Mesenteric fat pad (tissue), 1 donor: ENCODE measurements at places on chromosomes 16 and 17. TPM values are rescaled to one million over a fixed set of nuclear protein-coding genes. Genes with fewer than 3 reads are reported as not detected.

KRT23 gene
- total RNA-seq: 0.80 TPM

MT1G gene
- total RNA-seq: 41.5 TPM

ADGRG1 gene
- 96.3 TPM for total RNA-seq

WNT9B gene
- 0.74 TPM for total RNA-seq

PRR35 gene
- not detected for total RNA-seq

GLP2R gene
- 6.7 TPM for total RNA-seq

C16orf95 gene
- 5.3 TPM for total RNA-seq

CPD gene
- 57.8 TPM for total RNA-seq

CMTM1 gene
- 6.4 TPM for total RNA-seq

SLC2A4 gene
- total RNA-seq: 8.1 TPM

TMEM100 gene
- 36.8 TPM for total RNA-seq

CHMP6 gene
- total RNA-seq: 25.3 TPM

ACSM2B gene
- total RNA-seq: not detected

CA5A gene
- not detected for total RNA-seq

KCTD13 gene
- 15.7 TPM for total RNA-seq

MEFV gene
- total RNA-seq: 6.0 TPM

SMIM36 gene
- not detected for total RNA-seq

- DNase-seq: no peak
Measured at GRCh38 chr17:75720656-75721462, at the start of gene ITGB4. Gene ITGB4 (plus strand): TSS chr17:75721459. CDS start chr17:75724704, 3,245 bp downstream.

- no peak for DNase-seq
Measured at GRCh38 chr17:73749928-73750605, 105.8 kb upstream of the SDK2 start.

GRCh38 chr17:14749269-14749668, 448.4 kb downstream of the HS3ST3B1 start:
- DNase-seq: no peak

DNA sequence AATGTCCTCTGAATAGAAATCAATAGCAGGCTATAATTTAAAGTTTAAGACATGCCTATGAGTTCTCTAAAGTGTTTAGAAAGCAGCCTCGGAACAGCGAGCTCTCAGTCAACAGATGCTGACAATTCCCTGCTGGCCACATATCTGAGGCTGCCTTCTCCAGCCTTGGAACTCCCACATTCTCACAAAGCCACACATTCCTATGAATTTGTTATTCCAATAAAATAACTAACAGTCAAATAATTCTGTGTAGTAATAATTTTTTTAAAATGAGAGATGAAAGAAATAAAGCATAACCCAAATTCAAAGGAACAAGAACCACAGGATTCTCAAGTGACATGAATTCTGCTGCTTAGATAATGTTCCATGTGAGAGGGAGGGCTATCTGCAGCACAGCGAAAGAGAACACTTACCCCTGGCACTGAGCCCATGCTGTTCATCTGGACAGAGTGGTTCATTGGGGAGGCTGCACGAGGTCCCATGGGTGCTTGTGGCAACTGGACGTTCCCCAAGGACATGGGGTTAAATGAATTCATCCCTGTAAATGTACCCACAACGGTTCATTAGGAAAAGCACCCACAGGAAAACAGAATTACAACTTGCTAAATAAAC, 56.9 kb upstream of the TRAP1 start:
- no peak for DNase-seq

- no peak for DNase-seq
Measured at GRCh38 chr17:77483128-77483598, 342.4 kb downstream of the SEC14L1 start.

DNA sequence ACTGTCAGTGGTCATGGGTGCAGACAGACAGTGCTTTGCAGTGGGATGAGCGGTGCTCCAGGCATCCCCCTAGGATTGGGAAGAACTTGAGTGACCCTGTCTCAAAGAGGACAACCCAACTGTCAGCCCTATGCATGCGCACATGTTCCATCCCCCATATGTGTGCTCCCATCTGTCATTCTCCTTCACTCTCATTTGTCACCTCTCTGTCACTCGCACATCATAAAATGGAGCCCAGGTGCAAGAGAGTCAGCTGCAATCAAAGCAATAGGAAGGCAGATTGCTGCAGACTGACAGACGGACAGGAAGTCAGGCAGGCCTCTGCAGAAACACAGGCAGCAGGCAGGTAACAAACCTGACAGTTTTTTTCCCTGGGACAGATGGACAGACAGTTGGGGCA, 101.8 kb upstream of the CCL1 start:
- DNase-seq: no peak

DNA sequence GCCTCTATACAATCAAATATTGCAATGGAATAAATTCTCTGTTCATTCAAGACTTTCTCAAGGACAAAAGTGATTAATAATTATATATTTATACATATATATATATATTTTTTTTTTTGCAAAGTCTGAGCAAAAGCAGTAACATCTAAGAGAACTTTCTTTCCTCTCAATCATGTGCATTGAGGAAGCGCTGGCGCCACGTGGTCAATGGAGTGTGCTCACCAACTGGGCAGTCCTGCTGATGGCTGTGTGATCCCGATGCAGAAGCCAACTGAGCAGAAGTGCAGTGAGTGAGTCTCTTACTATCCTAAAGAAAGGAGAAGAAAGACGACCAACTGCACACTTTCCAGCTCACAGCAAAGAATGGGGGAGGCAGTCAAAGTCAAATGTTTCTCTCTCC, 37.2 kb upstream of the ULK2 start:
- peak; percentile 75 for DNase-seq

DNA sequence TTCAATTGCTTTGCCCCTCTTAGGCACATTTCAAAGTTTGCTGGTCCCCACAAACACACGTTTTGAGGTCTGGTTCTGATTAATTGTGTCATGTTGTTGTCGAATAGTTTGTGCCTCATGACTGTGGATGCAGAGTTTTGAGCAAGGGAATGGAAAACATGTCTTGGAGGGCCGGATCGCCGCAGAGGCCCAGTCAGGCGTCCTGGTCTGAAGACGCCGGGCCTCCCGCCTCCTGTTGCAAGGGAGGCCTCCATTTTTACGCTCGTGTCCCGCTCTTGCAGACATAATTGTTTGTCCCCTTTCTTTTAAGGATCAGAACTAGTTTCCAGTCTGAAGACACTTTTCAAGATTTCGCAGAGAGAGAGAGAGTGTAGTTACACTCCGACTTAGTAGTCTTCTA, 3.2 kb downstream of the NTN1 start:
- no peak for DNase-seq

DNA sequence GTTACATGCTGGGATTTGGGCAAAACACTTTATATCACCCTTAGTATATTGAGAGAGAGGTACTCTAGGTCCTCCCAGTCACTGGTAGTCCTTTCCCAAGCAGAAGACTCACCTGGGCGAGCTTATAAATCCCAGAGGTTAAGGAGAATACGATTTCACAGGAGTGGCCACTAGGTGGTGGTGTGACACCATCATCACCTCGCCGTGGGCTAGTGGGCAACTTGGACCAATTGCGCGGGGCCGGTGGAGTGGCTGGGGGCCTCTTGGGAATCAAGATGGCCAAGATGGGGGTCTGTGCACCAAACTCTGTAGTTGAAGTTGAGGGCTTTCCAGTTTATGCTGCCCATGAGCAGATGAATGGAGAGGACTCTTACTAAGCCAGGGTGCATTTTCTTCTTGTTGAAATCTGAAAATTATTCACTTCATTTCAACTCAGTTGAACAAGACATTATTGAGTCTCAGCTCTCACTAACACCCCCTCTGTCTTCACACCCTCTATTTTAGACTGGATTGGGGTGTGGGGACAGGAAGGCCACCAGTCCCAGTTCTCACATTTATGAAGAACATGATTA, 38.2 kb upstream of the PIRT start:
- DNase-seq: no peak

DNA sequence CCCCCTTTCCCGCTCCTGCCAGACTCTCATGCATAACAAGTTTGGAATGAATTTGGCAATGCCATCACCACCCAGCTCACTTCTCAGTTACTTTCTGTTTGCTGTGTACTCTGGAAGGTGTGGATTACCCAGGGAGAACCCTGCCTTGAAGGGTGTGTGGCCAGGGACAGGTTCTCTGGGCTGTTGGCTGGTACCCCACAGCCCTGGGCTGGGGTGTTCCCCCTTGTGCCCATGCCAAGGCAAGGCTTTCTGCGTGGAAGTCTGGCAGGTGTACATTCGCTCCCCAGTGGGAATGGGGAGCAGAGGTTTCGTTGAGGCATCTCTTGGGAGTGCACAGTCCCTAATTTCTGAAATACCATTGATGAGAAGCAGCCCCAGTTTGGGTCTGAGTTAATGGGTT, 187.7 kb downstream of the CCDC182 start:
- no peak for DNase-seq

- DNase-seq: no peak
Measured at GRCh38 chr17:56947741-56948140, 13.1 kb downstream of the COIL start.

- no peak for DNase-seq
Measured at GRCh38 chr17:45775576-45776011, 8.5 kb upstream of the CRHR1 start.

- no peak for DNase-seq
Measured at GRCh38 chr16:86549076-86549892, 5.8 kb downstream of the MTHFSD start.

DNA sequence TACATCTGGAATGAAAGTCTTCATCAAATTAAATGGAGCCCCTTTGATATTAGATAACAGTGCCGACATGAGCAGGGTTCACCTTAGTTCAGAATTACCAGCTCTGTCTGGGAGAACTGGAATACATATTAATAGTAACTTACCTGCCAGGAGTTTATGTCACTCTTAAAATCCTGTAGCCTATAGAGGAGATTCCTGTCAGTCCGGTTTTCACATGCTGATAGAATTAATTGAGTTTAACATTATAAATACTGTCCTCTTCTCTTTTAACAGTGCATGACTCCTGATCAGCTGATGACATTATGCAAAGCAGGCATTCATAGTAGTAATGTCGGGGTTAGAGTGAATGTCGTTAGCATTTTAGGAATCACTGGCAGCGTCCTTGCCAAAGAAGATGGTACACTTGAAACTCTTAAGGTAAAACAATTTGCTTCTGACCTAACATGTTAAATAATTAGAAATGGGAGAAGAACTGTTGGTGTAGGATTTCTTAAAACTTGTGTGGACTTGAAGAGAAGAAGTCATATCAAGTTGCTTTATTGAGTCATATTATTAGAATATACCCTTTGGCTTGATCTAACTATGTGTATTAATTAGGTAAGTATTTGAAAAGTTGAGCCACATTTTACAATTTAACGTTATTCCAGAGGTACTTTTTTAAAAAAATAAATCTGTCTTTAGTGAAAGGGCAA, 34.3 kb downstream of the HEATR3 start:
- DNase-seq: no peak

GRCh38 chr17:77555741-77556291, 402.7 kb upstream of the TNRC6C start:
- DNase-seq: no peak

DNA sequence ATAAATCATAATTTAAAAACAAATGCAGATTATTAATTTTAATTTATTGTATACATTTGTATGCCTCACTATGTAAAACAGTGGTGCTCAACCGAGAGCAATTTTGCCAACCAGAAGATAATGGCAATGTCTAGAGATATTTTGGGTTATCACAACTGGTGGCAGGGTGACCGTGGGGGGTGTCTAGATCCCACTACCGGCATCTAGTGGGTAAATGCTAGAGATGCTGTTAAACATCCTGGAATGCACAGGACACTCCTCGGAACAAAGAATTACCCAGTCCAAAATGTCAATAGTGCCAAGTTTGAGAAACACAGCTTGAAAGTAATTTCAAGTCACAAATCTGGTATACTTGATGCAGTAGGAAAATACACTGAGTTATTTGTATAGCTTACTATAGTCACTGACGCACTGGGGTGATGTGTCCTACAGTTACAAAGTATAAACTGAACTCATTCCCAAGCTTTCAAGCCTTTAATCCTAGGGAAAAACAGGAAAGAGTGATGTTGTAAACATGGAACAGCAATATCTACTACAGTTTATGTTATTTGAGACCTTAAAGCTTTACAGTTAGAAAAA, 133.5 kb downstream of the BRIP1 start:
- no peak for DNase-seq

GRCh38 chr16:72371307-72372086, 199.5 kb upstream of the PMFBP1 start:
- DNase-seq: no peak

DNA sequence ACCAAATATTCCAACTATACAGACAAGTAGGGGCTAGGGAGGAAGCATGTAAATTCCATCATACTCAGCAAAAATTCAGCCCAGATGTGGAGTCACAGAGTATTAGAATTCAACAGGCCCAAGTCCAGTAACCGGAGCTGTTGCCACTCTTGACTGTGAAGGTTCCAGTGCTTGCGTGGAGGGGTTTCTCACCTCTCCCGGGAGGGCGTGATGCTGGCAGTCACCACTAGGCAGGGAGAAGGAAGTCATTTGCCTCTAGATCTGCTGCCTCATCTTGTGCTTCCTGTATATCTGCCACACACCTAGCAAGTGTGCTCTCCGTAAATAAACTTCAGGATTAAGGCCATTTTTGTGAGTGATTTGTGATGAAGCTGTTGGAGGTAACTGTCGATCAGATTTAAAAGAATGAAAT, 1.0 kb upstream of the CKLF start:
- DNase-seq: no peak

GRCh38 chr16:48101069-48101674, 54.6 kb downstream of the ABCC12 start:
- DNase-seq: no peak

DNA sequence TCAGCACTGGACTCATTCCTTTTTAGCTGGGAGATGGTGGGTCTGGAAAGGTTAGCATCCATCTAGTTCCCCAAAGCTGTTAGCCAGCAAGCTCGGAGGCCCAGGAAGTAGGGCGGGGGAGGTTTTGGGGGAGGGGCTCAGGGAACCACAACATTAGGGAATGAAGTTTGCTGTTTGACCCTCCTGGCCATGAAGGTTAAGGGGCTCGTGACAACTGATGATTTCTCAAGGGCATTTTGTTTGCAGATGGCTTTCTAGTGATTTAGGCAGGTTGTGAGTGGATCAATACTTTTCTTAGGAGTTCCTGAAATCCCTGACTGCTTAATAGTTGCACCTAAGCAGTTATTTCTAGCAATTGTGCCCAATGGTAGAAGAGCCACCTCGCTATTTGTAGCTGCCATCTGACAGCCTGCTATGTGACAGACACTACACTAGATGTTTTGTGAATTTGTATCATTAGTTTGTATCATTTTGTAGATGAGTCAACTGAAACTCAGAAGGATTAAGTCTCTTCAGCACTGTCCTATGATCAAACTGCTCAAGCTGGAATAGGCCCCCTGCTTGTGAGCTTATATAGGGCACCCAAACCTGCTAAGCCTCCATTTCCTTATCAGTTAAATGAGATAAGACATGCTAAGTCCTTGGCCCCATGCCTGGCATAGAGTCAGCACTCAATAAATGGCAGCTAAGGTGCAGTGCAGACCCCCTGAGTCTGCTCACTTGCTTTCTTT, 146.4 kb downstream of the IRX3 start:
- no peak for DNase-seq

- DNase-seq: no peak
Measured at GRCh38 chr17:6603744-6604325, 36.7 kb downstream of the KIAA0753 start.

GRCh38 chr16:31074814-31075183, 577 bp downstream of the ZNF646 start:
- DNase-seq: no peak

GRCh38 chr16:74024953-74025352, 271.7 kb upstream of the PSMD7 start:
- no peak for DNase-seq

- no peak for DNase-seq
Measured at GRCh38 chr16:64870859-64871258, 251.0 kb downstream of the CDH11 start.

GRCh38 chr17:46977348-46977747, 1.7 kb downstream of the RPRML start:
- no peak for DNase-seq

GRCh38 chr17:57045868-57046704, 39.0 kb upstream of the AKAP1 start:
- no peak for DNase-seq
